ENCODE measurements at places on chromosomes 6 and 20.

- peak; percentile 61 for DNase-seq
These were observed 684 bp downstream of the PAQR8 start for GRCh38 chr6:52362443-52363227.

DNA sequence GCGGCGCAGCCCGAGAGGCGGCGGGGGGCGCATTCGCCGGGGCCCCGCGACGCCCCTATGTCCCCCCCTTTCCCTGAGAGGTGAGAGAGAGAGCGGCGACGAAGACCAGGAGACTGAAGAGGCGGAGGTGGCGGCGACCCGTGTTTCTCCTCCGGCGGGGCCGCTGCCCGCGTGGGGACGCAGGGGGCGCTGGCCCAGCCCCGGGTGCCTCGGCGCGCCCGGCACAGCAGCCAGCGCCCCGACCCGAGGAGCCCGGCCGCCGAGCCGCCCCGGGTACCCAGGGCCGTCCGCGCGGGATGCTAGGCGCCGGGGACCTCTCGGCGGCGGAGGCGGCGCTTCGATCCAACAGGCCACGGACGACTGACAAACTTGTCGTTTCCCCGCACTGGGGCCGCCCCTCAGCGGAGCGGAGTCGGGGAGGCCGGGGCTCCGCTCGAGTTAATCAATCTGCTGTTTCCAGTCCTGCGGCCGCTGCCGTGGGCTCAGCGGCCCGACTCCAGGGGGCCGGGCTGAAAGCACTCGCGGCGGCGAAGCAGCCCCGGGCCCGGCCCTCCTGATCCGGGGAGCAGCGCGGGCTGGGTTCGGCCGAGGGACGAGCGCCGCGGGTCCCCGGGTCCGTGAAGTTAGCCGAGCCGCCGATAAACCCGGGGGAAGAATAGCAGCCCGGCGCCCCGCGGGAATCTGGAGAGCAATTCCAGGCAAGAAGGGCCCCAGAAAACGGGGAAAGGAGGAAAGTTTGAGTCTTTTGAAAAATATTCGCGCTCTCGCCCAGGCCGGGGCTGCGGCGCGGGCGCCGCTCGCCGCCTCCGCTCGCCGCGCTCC, 631 bp downstream of the MDGA1 start:
- DNase-seq: no peak

DNA sequence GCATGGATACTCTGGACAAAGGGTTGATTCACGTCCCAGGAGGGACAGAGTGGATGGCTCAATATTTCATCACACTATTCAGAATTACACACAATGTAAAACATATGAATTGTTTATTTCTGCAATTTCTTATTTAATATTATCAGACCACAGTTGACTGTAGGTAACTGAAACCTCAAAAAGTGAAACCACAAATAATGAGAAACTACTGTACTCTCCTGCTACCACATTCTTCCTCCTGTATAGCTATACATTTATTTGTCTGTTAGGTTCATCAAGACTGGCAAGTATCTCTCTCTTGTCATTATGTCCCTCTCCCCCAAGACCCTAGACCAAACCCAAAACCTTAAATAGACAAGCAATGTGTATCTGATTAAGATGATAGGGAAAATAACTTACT, 60.0 kb downstream of the SYCP2 start:
- DNase-seq: no peak

DNA sequence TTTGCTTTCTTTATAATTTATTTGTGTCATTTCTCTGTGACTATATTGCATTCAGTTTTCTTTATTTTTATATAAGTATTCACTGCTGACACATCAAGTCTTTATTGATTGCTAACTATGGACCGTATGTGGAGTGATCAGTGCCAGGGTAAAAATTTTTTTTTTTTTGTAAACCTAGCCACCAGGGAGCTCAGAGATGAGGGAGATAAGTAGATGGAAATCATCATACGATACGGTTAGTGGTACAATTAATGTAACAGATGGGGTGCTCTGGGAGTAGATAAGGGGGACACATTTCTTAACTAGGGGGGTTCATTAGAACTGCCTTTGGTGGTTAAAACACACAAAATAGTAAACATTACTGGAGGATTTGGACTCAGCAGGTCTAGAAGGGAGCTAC, 68.3 kb downstream of the AFDN start:
- DNase-seq: no peak

DNA sequence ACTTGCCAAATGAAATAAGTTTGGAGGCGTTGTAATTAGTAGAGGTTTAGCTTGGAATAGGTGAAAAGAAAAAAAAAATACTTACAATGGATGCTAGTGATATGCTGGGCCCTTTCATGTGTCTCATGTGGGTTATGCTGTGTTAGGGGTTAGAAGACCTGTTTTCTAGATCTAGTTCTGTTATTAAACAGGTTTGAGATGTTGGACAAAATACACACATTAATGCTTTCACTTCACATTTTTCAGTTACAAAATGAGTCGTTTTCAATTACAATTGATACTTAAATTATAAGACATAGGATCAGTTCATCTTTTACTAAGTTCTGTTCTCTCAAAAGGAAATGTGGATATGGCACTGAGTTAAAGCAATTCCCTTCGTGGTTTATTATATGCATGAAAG, 509.8 kb downstream of the EPM2A start:
- no peak for DNase-seq

GRCh38 chr6:35397806-35398418, 54.2 kb upstream of the FANCE start:
- DNase-seq: no peak

DNA sequence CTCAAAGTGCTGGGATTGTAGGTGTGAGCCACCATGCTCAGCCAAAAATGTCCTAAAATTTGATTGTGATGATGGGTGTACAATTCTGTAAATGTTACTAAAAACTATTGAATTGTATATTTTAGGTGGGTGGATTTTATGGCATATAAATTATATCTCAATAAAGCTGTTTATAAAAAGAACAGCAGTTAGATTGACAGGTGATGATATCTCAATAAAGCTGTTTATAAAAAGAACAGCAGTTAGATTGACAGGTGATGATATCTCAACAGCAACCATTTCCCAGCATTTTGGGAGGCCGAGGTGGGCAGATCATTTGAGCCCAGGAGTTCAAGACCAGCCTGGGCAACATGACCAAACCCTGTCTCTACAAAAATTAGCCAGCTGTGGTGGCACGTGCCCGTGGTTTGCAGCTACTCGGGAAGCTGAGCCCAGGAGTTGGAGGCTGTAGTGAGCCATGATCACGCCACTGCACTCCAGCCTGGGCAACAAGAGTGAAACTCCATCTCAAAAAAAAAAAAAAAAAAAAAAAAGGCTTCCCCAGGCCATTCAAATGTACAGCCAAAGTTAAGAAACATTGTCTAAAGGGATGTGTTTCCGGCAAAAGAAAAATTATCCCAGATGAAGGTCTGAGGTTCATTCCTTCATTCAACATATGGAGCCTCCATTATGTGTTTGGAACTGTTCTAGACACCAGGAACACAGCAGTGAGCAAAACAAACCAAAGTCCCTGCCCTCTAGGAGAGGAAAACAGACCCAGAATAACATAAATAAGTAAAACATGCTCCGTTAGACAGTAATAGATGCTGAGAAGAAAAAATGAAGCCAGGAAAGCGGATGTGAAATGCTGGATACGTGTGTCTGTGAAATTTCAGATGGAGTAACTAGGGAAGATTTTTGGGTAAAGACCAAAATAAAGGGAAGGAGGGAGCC, 1.6 kb upstream of the RBCK1 start:
- DNase-seq: no peak

DNA sequence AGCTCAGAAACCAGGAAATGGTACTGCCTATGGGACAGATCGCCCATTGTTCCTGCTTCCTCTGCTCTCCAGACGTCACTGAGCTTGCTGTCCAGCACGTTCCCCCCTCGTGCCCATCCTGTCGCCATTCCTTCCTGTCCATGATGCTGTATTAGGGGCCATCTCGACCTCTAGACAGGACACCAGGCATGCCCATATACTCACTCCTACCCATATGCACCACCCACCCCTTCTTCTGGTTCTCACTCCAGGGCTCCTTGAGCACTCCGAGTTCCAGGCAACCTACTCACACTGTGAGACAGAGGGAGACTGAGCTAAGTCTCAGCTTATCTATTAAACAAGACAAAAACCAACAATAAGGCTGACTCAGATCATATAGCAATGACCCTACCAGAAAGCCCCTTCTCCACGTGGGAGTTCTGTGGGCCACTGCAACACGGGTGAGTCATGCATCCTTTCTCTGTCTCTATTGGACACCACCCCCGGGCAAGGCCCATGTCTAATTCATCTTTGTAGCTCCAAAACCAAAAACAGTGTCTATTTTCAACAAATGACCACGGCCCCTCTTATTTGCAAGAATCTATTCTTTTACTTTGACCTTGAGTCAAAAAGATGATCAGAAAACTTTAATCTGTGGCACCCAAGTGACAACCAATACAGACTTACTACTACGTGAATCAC, 65.7 kb downstream of the PSMG4 start:
- no peak for DNase-seq

GRCh38 chr6:167825332-167826229, 1.1 kb upstream of the AFDN start:
- DNase-seq: no peak

- DNase-seq: no peak
These were observed 140.1 kb upstream of the GMDS start for GRCh38 chr6:2385471-2385983.

- no peak for DNase-seq
These were observed 90.7 kb downstream of the CEP57L1 start for GRCh38 chr6:109186012-109186411.

DNA sequence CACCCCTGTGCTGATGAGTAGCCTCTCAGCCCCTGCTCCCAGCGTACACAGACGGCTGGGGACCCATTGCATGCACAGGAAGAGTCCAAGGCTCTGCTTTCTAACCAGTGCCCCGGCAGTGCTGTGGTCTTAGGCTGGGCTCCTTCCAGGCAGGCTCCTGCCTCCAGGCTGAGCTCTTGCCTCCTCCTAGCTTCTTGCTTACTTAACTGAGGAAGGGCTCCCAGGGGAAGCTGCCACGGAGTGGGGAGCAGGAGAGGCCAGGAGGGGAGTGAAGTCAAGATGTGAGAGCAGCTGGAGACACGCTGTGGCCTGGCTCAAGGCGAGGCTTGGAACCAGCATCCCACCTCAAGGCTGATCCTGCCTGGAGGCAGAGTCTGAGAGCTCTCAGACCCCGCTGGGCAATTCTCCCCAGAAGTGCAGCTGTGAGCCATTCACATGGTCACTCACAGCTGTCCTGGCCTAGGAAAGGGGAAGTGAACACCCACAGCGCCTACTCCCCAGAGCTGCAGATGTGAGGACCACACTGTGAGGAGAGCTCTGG, 141.0 kb downstream of the TBXT start:
- DNase-seq: no peak

GRCh38 chr6:158706369-158706982, 56.6 kb downstream of the SYTL3 start:
- DNase-seq: no peak

GRCh38 chr6:22468256-22468965, 101.0 kb upstream of the HDGFL1 start:
- DNase-seq: no peak

DNA sequence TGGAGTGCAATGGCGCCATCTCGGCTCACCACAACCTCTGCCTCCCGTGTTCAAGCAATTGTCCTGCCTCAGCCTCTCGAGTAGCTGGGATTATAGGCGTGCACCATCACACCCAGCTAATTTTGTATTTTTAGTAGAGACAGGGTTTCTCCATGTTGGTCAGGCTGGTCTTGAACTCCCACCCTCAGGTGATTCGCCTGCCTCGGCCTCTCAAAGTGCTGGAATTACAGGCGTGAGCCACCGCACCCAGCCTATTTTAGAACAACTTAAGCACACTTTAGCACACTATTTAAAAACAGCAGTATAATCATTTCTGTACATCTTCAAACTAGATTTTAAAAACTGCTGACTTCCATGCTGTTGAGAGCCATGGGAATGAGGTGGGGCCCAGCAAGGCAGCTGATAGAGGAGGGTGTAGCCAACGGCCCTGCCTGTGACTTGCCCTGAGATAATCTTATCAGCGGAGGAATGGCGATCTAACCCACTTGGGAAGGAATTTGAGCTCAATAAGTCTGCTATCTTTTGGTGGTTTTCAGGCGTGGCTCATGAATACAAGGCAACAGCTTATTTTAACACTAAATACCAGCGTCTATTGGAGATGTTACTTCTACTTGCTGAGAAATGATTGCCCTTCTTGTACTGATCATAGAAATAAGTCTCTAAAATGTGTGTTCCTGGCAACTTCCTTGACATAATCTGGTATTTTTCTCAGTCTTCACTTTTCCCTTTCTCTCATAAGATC, 12.1 kb downstream of the ZDHHC14 start:
- no peak for DNase-seq

DNA sequence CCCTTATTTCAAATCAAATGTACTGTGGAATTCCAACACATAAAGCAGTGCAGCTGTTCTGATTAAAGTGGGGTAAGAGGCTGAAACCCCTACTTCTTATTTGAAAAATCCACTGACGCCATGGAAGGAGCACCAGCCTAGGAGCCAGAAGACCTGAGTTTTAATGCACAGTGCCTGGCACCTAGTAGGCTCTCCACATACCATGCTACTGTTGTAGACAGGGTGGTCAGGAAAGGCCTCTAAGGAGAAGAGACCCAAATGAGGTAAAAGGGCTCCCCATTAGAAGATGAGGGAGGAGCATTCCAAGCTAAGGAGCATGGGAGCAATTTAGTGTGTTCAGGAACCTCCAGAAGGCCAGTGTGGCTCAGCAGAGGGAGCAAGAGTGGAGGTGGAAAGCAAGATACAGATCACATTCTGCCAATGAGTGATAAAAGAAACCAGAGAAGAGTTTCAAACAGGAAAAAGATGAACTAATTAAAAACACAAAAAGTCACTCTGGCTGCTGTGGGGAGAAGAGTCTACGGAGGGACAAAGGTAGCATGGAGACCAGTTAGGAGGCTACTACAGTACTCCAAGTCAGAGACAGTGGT, 11.8 kb upstream of the ZNF76 start:
- no peak for DNase-seq

DNA sequence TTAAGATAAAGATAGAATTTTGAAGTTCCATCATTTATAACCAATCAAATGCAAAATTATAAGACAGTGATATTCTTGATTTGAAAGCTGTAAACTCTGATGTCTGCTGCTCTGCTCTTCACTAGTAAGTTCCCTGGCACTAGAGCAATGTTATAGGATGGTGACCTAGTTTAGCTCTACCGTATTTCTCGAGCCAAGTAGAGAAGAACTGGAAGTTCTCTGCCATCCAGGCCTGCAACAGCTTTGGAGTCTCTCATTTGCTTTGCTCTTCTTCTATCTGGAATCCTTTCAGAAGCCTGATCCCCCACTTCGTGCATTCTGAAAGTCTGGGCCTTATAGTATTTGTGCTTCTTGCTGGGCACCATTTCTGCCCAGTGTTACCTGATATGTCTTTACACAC, 100.3 kb downstream of the PLCB1 start:
- DNase-seq: no peak

DNA sequence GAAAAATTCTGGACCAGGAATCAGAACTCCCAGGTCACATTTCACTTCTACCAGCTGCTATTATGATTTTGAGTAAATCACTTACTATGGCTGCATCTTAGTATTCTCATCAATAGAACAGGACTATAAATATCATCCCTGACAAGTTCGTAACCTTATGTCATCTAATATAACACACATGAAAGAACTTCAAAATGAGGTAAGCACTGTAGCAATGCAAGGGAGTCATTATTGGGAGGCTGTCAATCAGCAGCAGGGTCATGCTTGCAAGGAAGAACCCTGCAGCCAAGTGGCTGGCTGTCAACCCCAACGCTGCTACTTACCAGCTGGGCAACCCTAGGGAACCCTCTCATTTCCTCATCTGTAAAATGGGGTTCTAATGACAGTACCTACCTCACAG, 123.3 kb upstream of the B3GAT2 start:
- no peak for DNase-seq
